Activated T-cell treated with anti-CD3 and anti-CD28 coated beads, Interleukin-2, amount 50 U/mL, for 4 hours (primary cell): ENCODE measurements at places on chromosomes 16 and 17.

DNA sequence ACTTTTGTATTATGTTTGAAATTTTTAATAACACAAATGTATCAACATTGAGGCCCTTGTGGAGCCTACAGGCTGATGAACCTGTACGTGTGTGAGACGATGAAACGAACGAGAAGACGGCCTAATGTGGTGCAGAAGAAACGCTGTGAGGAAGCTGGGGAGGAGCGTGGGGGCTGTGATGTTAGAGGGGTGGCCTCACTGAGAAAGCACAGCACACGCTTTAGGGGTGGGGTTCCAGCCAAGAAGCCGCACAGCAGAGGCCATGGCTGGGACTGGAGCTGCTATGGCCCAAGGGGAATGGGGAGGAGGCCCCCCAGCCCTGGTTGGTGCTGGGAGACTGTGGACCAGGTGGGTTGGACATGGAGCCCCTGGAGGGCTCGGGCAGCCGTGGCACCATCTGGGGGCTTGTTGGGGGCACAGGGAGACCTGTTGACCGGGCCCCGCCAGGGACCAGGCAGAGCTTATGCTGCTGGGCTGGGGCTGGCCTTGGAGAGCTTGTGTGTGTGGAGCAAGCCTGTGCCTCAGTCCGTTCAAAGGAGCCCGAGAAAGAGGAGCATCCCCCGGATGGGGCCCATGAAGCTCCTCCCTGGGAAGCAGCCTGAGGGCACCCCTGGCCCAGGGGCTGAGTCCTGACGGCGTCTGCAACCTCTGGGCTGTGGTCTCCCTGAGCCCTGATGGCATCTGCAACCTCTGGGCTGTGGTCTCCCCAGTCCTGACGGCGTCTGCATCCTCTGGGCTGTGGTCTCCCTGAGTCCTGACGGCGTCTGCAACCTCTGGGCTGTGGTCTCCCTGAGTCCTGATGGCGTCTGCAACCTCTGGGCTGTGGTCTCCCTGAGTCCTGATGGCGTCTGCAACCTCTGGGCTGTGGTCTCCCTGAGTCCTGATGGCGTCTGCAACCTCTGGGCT is 44.7 kb downstream of the METRNL start:
- DNase-seq: no peak

- DNase-seq: no peak
These were observed 268.5 kb downstream of the RBFOX1 start for GRCh38 chr16:7601100-7601499.

- DNase-seq: no peak
These were observed 3.7 kb upstream of the OR3A2 start for GRCh38 chr17:3389791-3390190.

- no peak for DNase-seq
These were observed 12.9 kb downstream of the GPRC5B start for GRCh38 chr16:19871721-19872120.

DNA sequence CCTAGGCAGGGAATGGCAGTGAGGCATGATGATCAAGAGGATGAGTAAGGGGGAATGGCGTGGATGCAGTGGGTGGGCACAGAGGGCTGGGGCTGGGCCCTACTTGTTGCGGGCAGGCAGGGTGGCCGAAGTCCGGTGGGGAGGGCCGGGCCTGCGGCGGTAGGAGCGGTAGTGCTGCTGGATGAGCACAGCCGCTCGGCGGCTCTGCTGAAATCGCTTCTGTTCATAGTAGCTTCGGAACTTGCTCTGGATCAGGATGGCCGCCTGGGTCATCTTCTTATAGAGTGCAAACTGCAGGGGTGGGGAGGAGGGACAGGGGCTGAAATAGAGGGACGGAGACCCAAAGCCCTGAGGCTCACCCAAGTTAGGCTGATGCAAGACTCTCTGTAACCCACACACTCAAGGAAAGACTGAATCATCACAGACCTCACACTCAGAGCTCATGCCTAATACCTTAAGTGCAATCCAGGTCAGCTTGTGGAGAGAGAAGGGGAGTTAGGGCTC is 1.5 kb upstream of the SPAG7 start:
- peak; percentile 25 for DNase-seq

GRCh38 chr17:46895171-46895570 is 27.8 kb upstream of the GOSR2 start:
- DNase-seq: no peak

DNA sequence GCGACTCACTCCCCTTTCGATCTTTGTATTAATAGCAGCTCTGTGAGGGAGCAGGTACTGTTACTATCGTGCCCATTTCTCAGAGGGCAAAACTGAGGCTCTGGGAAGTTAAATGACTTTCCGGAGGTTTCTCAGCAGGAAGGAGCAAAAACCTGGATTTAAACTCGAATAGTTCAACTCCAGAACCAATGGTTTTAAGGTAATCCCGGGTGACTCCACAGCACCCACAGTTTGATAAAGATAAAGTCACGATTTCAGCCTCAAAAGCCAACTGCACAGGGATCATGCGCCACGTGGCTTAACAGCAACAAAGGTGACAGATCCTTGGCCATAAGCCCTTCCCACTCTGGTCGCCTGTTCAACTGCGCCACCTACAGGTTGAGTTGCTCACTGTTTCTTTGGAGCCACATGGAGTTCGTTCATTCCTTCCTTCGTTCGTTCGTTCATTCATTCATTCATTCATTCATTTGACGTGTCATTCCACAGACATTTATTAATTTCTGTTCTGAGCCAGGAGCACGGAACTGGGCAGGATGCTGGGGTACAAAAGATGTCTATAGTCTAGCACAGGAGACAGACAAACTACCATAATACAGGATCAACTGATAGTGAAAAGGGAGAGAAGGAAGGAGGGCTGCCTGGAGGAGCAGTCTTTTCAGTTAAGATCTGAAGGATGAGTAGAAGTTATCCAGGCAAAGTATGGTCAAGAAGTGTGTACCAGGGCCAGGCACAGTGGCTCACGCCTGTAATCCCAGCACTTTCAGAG is 134.8 kb downstream of the HS3ST2 start:
- peak; percentile 7 for DNase-seq

GRCh38 chr17:70184770-70185169 is 15.4 kb downstream of the KCNJ2 start:
- DNase-seq: no peak

- DNase-seq: no peak
These were observed 74.2 kb downstream of the CPPED1 start for GRCh38 chr16:12729448-12729847.

DNA sequence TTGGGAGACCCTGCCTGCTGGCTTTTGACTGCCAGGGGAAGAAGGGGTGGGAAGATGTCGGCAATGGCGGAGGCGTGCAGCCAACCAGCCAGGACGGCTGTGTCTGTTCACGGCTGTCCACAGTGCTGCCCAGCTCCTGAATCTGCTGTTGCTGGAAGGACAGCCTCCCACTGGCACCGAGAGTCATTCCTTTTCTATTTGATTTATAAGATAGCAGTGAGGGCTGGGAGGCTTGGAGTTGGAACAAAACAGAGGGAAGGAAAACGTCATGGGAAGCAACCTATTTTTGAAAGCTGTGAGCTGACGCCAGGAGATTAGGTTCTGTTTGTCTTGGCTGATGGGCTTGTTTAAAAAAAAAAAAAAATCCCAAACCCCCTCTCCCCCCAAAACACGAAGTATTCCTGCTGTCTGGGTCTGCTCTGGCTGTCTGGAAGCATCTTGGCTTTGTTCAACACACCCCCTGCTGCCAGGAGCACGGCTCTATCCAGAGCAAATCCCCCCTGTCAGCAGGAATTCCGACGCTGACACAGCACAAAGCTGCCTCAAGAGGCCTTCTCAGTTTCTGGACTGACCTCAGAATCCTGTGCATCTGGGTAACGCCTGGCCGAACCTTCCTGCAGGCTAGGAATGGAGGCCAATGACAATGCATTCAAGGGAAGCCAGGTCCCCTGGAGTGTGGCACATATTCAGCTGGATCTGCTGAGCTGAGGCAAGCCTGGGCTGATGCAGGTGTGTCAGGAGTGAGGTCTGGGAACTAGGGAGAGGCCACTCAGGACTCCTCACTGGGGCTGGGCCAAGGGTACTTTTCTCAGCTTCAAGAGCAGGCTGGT is 41.0 kb upstream of the SREBF1 start:
- no peak for DNase-seq

GRCh38 chr17:9205520-9206409 is 184.5 kb downstream of the NTN1 start:
- no peak for DNase-seq

GRCh38 chr17:38325221-38325851 is 18.4 kb downstream of the GPR179 start:
- DNase-seq: no peak

GRCh38 chr17:32520104-32520701 is 33.4 kb downstream of the CDK5R1 start:
- peak; percentile 24 for DNase-seq

DNA sequence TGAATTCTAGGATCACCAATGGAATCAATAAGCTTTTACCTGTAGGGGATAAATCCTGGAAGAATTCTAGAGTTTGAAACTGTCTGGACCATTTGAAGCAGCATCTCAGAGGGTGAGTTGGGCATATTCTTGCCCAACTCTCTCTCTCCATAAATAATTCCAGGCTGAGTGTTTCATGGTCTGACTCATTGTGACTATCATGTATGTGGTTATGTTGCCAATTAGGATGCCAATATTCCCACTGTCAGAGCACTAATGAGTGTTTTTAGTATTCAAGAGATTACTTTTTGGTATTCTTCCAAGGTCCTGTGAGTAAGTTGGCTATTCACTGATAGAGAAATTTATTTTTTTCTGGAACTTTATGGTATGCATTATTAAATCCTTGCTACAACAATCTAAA is 456.9 kb downstream of the TOX3 start:
- no peak for DNase-seq

- no peak for DNase-seq
These were observed 7.2 kb downstream of the SRCIN1 start for GRCh38 chr17:38598536-38598935.

GRCh38 chr17:628089-628941 is 86.3 kb downstream of the VPS53 start:
- no peak for DNase-seq

DNA sequence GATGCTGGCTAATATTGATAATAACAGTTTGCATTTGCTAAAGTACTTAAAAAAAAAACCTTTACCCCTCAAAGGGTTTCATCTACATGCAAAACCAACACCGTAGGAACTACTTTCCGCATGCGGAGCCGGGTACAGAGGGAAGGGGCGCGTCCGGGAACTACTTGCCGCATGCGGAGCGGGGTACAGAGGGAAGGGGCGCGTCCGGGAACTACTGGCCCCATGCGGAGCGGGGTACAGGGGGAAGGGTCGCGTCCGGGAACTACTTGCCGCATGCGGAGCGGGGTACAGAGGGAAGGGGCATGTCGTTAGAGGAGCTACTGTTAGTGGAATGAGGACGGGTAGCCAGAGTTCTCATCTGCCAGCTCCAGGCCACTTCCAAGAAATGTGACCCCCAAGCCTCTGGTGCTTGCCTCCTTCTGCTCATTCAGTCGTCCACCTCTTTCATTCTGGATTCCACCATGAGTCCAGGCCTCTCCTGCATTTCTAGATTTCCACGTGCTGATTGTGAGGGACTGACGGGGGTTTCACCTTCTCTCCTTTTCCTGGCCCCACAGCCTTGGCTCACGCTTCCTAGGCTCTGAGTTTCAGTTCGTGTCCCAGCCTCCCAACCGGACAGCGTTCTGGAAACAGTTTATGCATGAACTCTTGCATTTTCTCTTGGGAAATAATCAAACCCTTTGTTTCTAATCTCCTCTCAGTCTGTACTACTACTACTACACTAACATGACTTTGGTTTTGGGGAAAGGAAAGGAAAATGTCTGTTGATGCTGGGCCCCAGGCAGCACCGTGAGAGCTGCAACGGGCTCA is 26.9 kb downstream of the MINK1 start:
- DNase-seq: no peak

GRCh38 chr17:39164675-39165143 is 1.3 kb downstream of the ARL5C start:
- peak; percentile 66 for DNase-seq
